Stimulated activated CD4-positive, alpha-beta T cell treated with anti-CD3 and anti-CD28 coated beads, Interleukin-1b, Interleukin-23, amount 100 ng/mL, for 48 hours (primary cell): ENCODE measurements at places on chromosomes 7 and 10.

- no peak for DNase-seq
Observed at GRCh38 chr10:64142395-64142794, 621.2 kb downstream of the REEP3 start.

DNA sequence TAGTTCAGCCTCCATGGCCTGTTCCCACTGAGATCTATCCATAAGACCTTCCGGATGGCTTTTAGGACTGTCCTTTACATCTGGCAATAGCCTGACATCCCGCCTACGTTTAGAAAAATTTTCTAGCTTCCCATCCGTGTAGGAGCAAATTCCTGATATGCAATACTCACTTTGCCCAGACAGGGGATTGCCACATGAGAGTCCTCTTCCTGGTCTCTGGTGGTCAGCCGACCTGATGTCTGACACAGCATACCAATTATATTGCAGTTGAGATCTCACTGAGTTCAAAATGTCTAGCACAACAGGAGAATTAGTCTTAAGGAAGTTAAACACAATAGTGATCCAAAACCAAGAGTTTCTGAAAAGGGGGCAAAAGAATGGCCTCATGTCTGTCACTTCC is 9.4 kb upstream of the ETV1 start:
- DNase-seq, result no peak

DNA sequence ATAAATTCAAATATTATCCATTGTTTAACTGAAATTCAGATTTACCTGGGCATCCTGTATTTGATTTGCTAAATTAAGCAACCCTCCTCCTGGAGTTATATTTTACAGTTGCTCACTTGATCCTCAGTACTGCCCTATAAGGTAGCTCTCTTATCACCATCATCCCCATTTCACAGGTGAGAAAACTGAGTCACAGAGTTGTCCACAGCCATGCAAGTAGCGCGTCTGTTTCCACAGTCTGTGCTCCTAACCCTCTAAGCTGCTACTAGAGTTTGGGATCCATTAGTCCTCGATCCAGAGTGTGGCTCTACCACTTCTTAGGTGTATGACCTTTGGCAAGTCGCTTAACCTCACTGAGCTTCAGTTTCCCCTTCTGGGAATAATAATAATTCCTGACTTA is 34.9 kb upstream of the KDM7A start:
- DNase-seq, result peak; percentile 27

DNA sequence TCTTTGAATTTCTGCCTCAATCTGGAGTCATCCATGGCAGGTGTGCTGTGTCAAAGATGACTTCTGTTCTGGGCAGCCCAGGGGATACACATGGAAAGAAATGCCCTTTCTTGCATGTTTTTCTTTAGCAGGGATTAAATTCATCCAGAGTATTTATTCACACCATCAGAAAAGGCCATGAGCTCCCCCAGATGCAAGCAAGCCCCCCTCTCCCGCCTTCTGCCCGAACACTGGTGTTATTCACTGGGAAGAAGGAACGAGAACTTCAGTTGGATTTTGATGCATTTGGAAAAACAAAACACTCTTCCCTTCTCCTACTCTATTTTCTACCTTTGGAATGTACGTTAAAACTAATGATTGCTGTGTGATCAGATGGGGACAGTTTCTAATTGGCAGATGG is 1.4 kb downstream of the PLPP4 start:
- no peak for DNase-seq

DNA sequence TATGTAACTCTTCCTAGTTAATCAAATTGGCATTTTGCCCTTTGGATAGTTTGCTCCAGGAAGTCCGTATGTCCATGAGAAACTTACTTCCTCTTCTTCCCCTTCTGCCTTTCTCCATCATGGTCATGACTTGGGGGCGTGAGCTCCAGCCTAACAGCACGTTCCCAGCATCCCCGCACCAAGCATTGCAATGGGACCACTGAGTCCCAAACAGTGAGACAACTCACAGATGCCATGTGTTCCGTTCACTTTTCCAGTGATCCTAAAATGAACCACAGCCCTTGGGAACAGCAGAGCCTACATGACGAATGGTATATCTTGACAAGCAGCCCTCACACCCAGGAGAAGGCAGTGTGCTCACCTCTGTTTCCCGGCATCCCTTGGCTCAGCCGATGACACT is 10.7 kb downstream of the BTBD16 start:
- DNase-seq, result no peak

GRCh38 chr7:8800986-8801385 is 367.6 kb downstream of the NXPH1 start:
- DNase-seq, result no peak

- DNase-seq, result no peak
Observed at GRCh38 chr10:29807163-29807806, 172.5 kb upstream of the SVIL start.

DNA sequence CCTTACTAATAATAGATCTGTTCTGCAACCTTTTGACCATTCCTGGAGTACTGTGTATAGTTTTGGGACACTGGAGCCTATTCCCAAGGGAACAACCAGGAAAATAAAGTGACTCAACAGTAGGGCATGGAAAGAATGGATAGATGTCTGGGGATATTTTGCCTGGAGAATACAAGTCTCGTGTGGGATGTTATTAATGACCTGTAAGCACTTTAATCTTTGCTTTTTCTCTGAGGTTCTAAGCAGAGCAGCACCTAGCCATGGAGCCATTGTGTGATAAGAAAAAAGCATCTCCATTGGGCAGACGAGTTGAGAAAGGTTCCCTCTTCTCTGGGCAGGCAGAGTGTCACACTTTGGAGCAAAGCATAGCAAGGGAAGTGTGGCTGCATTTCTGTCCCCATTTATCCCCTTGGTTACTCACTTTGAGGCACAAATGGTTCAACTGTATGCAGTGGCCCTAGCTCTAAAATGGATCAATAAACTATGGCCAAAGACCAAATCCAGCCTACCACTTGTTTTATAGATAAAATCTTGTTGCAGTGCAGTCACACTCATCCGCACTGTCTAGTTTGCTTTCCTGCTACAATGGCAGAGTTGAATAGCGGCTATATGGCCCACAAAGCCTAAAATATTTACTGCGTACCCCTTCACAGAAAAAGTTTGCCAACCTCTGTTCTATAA is 21.0 kb upstream of the CCDC71L start:
- DNase-seq, result no peak

DNA sequence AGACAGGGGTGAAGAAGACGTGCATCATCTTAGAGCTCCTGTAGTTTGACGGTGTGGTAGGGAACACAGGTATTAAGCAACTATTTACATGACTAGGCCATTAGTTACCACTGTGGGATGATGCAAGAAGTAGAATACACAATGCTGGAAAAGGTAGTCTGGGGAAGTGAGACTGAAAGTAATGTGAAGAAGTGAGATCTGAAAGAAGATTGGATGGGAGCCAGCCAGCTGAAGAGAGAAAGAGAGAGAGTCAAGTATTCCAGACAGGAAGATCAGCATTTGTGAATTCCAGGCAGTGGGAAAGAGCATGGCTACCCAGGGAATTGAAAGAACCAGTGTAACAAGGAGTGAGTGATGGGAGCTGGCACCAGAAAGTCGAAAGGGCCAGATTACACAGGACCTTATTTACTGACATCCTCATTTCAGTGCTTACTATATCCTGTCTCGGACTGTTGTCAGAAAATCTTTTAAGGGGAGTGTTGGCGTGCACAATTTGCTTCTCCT is 4.0 kb upstream of the CFAP58 start:
- DNase-seq, result no peak

- no peak for DNase-seq
Observed at GRCh38 chr7:11170863-11171568, 197.3 kb downstream of the PHF14 start.

DNA sequence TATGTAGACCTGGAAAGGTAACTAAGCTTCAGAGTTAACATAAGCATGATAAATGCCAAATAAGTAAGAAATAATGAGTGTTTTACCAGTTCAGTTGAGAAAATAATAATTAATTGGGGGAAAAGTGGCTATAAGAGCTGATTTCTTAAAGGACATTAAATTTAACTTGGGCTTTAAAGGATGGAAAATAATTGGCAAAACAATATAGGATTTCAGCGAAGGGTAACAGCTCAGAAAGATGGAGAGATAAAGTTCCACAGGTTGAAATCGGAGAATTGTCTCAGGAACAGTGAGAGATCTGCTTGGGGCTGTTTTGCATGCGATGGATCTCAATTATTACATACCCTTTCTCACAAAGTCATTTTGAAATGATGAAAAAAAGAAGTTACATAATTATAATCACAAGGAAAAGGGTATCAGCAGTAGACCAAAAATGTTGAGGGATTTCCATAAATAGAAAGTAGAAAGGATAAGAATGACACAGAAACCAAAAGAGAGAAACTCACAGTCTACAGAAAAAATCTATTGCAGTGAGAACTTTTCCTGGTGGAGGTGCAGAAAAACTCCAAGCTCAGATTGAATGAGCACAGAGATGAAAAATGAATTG is 40.1 kb upstream of the ITGB8 start:
- DNase-seq, result no peak

- DNase-seq, result no peak
Observed at GRCh38 chr10:98533746-98534445, 87.2 kb upstream of the HPS1 start.

- DNase-seq, result no peak
Observed at GRCh38 chr10:117417196-117417595, 42.0 kb upstream of the PDZD8 start.
